ENCODE measurements at places on chromosomes 12 and 14.

- H3K4me3 ChIP-seq = no peak overlapping the region
- peak; percentile 45 for DNase-seq
- peaks cover 1% of the 10 kb centered on the region for H3K27me3 ChIP-seq
- peaks cover 8% of the 10 kb centered on the region for H3K36me3 ChIP-seq
- peaks cover 2% of the 10 kb centered on the region for H3K4me1 ChIP-seq
Observed at GRCh38 chr12:21607701-21608100, 3.1 kb upstream of the GYS2 start.

DNA sequence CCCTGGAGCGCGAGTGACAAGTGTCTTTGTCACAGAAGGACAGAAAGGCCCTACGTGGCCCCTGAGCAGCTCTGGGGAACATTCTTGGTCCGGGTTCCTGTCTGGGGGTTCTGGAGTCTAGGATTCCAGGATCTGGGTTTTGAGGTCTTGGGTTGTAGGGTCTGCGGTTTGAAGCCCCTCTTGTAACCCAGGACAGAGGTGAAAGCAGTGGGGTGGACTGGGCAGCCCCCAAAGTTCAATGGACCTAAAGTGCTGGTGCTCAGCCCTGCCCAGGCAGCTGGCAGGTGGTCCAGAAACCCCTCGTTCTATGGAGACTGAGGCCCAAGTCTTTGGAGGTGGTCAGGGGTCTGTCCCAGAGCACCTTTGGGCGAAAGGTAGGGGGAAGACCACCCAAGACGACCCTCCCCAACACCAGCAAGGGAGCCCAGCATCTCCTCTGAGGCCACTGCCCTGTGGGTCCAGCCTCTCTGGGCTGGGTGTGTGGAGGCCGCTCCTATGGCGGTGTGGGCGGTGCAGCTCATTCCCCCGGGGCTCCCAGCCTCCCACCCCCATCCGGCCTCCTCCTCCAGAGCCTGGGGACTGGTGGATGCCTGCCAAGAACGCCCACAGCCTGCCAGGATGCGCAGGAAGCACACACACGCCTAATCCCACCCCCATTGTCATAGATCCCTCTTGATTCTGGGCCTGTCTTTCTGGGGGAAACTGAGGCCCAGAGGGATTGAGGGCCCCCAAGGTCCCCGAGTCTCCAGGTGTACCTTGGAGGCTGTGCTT is 30.2 kb upstream of the ANKRD9 start:
- no peaks in the 10 kb centered on the region for H3K4me1 ChIP-seq
- no peak overlapping the region for H3K27ac ChIP-seq
- no peak overlapping the region for H3K4me3 ChIP-seq
- peaks cover 10% of the 10 kb centered on the region for H3K27me3 ChIP-seq
- no peaks in the 10 kb centered on the region for H3K36me3 ChIP-seq

GRCh38 chr12:57760347-57760982 is 5.6 kb downstream of the MARCHF9 start:
- H3K4me1 ChIP-seq = peaks cover 58% of the 10 kb centered on the region
- H3K27me3 ChIP-seq = peaks cover 16% of the 10 kb centered on the region
- peaks cover 26% of the 10 kb centered on the region for H3K36me3 ChIP-seq
- H3K4me3 ChIP-seq = no peak overlapping the region
- no peak for DNase-seq

DNA sequence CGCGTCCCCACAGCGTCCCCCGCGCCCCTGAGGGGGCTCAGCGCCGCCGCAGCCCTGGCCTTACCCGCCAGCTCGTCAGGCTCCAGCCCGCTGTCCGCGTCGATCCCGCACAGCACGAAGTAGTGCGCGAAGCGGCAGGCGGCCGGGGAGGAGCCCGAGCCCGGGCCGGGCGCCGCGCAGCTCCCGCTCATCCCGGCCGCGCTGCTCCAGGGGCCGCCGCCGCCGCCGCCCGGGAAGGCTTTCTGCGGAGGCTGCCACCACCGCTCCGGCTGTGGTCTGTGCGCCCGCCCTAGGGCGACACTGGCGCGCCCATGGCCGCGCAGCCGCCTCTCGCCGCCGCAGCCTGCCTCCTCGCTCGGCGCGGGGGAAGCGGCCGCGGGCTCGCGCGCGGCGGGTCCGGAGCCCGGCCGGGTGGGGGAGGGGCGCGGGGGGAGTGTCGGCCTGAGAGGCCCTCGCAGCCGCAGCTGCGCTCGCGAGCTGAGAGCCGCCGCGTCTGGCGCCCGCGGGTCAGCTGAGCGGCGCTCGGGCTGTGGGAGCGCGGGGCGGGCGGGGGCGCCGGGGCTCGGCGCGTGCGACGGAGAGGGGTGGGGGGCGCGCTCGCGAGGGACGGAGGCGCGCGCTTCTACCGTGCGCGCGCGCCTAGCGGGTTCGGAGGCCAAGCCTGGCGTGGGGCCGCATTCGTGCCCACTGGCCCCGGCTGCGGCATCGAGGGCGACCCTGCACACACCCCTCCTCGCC is at the start of gene DENND5B:
DENND5B (minus strand) TSS at position 495 of the 738 bp plus-strand sequence; CDS start at position 191, 304 bp downstream.
- peaks cover 52% of the 10 kb centered on the region for H3K27me3 ChIP-seq
- H3K27ac ChIP-seq = peak within 1 kb of the TSS; percentile 74
- peaks cover 10% of the 10 kb centered on the region for H3K4me1 ChIP-seq

GRCh38 chr12:101719566-101719965 is 19.7 kb downstream of the SYCP3 start:
- H3K4me3 ChIP-seq = no peak overlapping the region
- H3K27me3 ChIP-seq = no peaks in the 10 kb centered on the region
- no peaks in the 10 kb centered on the region for H3K4me1 ChIP-seq
- H3K36me3 ChIP-seq = no peaks in the 10 kb centered on the region
- DNase-seq = no peak

DNA sequence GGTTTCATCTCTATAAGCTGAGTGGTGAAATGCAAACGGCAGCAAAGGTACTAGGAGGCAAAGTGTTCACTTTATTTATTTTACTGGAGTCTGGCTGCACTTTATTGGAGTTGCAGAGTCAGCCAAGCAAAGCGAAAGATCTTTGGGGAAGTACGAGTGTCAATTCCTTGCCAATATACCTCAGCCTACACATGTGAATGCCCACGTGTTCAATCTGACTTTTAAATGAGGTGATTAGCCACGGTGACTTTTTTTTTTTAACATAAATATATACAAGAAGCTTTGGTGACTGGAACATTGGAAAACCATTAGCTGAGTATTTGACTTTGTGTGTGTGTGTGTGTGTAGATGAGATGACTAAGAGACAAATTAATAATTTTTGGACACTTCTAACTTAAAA is 178.8 kb downstream of the NTS start:
- no peaks in the 10 kb centered on the region for H3K36me3 ChIP-seq
- DNase-seq = no peak
- no peak overlapping the region for H3K27ac ChIP-seq
- no peaks in the 10 kb centered on the region for H3K4me1 ChIP-seq
- H3K4me3 ChIP-seq = no peak overlapping the region

GRCh38 chr14:24256960-24257359 is 6.0 kb downstream of the TGM1 start:
- no peak overlapping the region for H3K27ac ChIP-seq
- DNase-seq = no peak
- H3K36me3 ChIP-seq = peaks cover 10% of the 10 kb centered on the region

All from naive thymus-derived CD8-positive, alpha-beta T cell (primary cell).